ENCODE measurements at places on chromosomes 1 and 21. TPM values are rescaled to one million over a fixed set of nuclear protein-coding genes. Genes with fewer than 3 reads are reported as not detected.

The CELA2A gene
- not detected for polyA plus RNA-seq

DNA sequence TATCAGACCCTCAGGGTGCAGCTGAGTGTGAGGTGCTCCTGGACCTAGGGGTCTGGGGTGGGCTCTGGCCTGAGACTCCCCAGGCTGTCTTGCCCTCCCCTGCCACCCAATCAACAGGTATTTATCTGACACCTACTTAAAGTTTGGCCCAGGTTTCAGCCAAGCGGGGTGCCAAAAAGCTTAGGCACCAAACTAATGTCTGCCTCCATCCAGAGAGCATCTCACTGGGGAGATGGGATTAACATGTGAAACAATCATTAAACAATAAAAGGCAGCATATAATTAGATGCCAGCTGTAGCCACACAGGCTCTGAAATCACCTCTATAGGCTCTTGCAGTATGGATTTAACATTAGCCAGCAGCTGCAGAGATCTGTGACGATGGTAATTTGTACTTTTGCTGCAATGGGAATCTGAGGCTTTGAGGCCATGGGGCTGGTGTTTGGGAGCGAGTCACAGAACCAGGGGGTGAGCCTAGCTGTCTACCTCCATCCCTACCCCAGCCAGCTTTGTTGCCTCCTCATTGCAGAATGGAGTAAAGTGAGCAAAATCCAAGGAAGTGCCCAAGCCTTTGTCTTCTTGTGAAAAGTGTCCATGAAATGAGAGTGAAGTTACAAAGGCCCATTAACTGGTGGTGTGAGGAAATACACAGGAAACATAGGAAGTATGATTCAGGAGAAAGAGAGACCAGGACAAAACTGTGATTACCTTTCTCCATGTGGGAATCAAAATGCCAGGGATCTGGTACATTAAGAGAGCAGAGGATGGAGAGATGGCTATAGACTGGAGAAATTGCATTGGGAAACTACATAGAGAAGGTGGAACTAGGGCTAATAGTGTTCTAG lies 36.1 kb downstream of the EIF2D start:
- H3K4me3 ChIP-seq = peak overlapping the region; percentile 69
- H3K27me3 ChIP-seq = peaks cover 27% of the 10 kb centered on the region
- peak overlapping the region; percentile 99 for H3K27ac ChIP-seq

- peaks cover 10% of the 10 kb centered on the region for H3K36me3 ChIP-seq
- H3K4me1 ChIP-seq = no peaks in the 10 kb centered on the region
- H3K27ac ChIP-seq = no peak overlapping the region
- no peak overlapping the region for H3K4me3 ChIP-seq
- H3K27me3 ChIP-seq = no peaks in the 10 kb centered on the region
- DNase-seq = no peak
These were observed 30.9 kb downstream of the SMIM12 start for GRCh38 chr1:34828611-34829010.

The PROK1 gene
- not detected for polyA plus RNA-seq

GRCh38 chr1:3407021-3407420 lies 47.4 kb upstream of the ARHGEF16 start:
- peaks cover 2% of the 10 kb centered on the region for H3K27me3 ChIP-seq
- no peak overlapping the region for H3K4me3 ChIP-seq
- H3K36me3 ChIP-seq = no peaks in the 10 kb centered on the region
- H3K27ac ChIP-seq = no peak overlapping the region

DNA sequence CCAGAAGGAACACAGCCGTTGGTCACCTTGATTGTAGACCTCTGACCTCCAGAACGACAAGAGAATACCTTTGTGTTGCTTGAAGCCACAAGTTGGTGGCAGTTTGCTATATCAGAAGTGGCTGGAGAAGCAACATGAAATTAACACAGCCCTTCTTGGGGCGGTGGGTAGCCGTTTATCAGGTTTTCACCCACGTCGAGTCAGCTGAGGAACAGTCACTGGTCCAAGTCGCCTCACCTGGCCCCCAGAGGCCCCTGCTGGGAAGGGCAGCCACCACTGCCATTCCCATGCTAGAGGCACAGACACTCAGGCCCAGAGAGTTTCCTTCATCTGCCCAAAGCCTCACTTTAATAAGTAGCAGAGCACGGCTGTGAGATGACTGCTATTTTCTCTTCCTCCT lies 37.7 kb downstream of the TMEM51 start:
- H3K4me3 ChIP-seq = no peak overlapping the region
- H3K4me1 ChIP-seq = no peaks in the 10 kb centered on the region
- no peaks in the 10 kb centered on the region for H3K27me3 ChIP-seq
- H3K36me3 ChIP-seq = no peaks in the 10 kb centered on the region
- H3K27ac ChIP-seq = no peak overlapping the region

The IL19 gene
- polyA plus RNA-seq = not detected

GRCh38 chr1:198467907-198468306 lies 72.6 kb downstream of the ATP6V1G3 start:
- no peak overlapping the region for H3K27ac ChIP-seq
- DNase-seq = no peak
- H3K36me3 ChIP-seq = peaks cover 2% of the 10 kb centered on the region
- peaks cover 3% of the 10 kb centered on the region for H3K27me3 ChIP-seq

Data from immature natural killer cell (primary cell).